ENCODE measurements at places on chromosomes 2 and 18.

- no peak for DNase-seq
These were observed 27.2 kb upstream of the FBLN7 start for GRCh38 chr2:112110966-112111365.

DNA sequence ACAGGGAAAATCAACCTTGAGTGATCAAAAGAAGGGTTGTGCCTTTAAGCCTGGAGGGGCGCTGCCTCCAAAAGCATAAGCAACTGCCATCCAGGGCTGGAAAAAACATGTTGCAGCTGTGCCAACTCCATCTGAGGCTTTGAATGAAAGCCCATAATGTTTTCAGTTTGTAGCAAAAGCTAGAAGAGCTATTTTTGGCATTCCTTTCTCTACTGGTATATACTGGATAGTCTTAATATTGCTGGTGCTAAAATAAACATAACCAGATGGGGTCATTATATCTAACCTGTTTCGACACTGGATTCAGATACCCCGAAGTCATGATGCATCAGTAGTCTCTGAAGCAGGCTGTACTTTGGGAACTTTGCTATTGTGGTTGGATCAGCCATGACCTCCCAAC lies 25.1 kb downstream of the ANXA4 start:
- no peak for DNase-seq

- DNase-seq: no peak
These were observed 35.9 kb upstream of the ERMN start for GRCh38 chr2:157361526-157361925.

GRCh38 chr18:78765142-78765541 lies 214.5 kb upstream of the SALL3 start:
- DNase-seq: no peak

GRCh38 chr18:62572456-62572855 lies 49.6 kb downstream of the ZCCHC2 start:
- no peak for DNase-seq

All from activated naive CD8-positive, alpha-beta T cell treated with anti-CD3 and anti-CD28 coated beads, Interleukin-2, amount 10 ng/mL, durations not matched to agents 7 days and 5 days (primary cell).